Cerebellar cortex (tissue), 1 donor: ENCODE measurements at places on chromosomes 5 and 9.

DNA sequence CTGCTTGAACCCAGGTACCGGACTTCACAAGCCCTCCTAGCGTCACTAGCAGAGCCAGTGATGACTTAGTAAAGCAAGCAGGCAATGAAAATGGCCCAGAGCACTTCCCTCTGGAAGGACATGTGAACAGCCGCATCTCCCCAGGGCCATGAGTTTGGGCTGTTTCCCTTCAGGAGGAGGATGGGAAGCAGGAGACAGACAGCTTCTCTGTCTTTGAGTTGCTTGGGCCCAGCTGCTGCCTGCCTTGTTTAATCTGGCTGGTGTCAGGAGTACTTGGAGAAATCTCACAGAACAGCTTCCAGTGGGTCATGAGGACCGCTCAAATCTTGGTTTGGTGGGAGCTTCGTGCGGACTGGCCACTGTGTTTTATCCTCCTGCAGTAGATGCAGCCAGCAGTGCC lies 25.4 kb upstream of the WWC1 start:
- no peak for DNase-seq

DNA sequence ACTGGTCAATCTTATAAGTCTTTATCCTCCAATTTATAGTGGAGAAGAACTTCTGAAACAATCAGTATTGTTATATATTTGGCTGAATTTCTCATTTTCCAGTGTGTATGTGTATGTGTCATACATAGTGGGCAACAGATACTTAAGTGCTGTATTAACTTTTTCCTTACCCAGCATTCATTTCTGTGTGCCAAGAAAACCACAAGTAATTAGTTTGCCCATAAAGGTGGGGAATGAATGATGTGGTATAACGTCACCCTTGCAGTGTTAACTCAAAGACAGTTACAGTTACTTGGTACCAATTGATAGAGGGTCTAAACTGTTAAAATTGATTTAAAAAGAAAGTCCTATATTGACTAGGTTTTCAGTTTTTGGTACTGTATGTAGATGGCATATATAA lies 2.0 kb downstream of the OGN start:
- DNase-seq: no peak

DNA sequence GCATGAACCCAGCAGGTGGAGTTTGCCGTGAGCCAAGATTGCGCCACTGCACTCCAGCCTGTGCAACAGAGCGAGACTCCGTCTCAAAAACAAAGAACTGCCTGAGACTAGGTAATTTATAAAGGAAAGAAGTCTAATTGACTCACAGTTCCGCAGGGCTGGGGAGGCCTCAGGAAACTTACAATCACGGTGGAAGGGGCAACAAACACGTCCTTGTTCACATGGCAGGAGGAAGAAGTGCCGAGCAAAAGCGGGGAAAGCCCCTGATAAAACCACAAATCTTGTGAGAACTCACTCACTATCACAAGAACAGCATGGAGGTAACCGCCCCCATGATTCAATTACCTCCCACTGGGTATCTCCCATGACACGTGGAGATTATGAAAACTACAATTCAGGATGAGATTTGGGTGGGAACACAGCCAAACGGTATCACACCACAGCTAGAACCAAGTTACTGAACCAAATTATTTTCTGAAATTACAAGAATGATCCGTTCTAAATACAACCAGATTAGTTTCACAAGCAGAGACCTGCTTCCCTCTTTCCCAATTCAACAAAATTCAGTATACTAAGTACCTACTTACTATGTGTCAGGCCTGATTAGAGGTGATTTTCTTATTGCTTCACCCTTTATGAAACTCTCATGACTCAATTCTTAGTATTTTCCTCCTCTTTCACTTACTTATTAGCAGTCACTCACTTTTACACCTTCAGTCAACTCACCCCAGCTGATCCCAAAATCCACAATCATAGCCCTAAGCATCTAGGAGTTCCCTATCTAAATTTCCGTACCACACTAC lies 8.4 kb downstream of the UBTD2 start:
- DNase-seq: no peak

- peak; percentile 42 for DNase-seq
Observed at GRCh38 chr9:114225561-114226212, 70.3 kb downstream of the COL27A1 start.

DNA sequence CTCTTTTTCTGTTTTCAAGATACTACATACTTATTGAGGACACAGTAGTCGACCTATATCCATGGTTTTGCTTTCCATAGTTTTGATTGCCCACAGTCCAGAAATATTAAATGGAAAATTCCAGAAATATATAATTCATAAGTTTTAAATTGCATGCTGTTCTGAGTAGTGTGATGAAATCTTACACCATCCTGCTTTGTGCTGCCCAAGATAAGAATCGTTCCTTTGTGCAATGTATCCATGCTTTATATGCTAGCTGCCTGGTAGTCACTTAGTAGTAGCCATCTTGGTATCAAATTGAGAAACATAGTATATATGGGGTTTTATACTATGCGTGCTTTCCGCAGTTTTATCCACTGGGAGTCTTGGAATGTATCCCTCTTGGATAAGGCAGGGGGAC lies 59.0 kb downstream of the CWC27 start:
- DNase-seq: no peak

GRCh38 chr5:154059039-154059430 lies 20.3 kb downstream of the MFAP3 start:
- DNase-seq: no peak

GRCh38 chr9:90600029-90600428 lies 42.6 kb downstream of the DIRAS2 start:
- no peak for DNase-seq

- DNase-seq: no peak
Observed at GRCh38 chr5:15887093-15887492, 292.5 kb downstream of the MARCHF11 start.

DNA sequence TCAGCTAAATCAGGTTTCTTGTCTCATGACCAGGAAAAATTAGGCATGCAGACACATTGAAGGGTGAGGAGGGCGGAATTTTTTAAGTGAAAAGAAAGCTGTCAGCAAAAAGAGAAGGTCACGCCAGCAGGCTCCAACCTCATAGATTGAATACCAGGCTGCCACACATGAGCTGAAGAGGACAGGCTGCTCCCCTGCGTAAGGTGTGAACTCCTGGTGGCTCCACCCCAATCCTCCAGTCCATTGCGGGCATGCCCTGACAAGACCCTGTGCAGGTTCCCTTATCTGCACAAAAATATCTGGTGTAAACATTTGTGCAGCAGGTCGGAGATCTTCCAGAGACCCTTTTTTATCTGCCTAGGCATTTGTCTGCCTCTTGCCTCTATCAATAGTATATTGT lies 22.9 kb upstream of the TEX10 start:
- no peak for DNase-seq
